ENCODE measurements at places on chromosomes 13 and 19.

- DNase-seq = no peak
Observed at GRCh38 chr13:41117869-41118268, 14.7 kb downstream of the KBTBD6 start.

GRCh38 chr19:2813235-2814160 is 6.2 kb upstream of the ZNF554 start:
- DNase-seq = no peak

DNA sequence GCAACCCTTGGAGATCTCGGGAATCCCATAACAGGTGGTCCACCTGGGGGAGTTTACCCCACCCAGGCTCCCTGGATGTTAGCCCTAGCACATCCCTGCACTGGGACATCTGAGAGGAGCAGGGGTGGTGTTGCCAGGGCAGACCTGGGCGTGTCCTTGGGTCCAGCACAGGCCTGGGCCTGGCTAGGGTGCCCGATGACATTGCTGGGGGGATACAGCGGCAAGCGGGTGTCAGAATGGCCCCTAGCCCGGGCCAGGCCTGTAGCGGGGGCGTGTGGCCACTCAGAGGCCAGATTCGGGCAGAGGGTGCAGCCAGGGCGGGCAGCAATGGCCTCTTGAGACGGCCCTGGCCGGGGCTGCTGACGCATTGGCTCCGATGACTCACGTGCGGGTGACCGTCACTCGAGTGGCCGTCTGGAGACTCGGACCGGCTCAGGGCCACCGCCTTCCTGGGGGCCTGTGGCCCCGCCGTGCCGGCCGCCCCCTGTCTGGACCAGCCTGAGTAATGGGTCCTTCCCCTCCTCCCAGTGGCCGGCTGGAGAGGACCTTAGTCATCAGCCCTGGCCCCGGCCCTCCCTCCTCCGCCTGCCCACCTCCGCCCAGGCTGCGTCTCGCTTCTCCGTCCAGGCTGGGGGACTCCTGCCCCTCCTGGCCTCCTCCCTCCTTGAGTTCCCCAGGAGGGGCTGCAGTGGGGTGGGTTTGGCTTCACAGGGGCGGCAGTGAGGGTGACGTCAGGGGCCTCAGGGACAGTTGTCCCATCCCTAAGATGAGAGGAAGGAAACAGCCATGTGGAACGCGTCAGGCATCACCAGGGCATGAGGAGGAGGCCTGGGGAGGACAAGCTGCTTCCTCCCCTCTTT is 23.2 kb upstream of the CRTC1 start:
- DNase-seq = peak; percentile 60

DNA sequence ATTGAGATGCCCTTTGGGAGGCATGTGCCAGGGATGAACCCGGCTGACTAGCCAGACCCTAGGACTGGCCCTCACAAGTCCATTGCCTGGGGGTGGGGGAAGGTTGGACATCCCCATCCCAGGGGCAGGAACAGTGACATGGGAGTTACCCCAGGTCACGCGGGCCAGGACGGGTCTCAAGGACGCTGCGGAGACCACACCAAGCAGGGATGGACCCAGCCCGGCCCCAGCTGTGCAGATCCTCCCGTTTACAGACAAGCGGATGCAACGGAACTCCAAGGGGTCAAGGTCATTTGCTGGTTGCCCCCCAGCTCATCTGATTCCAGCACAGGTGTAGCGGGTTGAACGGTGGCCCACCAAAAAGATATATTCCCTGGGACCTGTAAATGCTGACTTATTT is 20.0 kb downstream of the F2RL3 start:
- no peak for DNase-seq

DNA sequence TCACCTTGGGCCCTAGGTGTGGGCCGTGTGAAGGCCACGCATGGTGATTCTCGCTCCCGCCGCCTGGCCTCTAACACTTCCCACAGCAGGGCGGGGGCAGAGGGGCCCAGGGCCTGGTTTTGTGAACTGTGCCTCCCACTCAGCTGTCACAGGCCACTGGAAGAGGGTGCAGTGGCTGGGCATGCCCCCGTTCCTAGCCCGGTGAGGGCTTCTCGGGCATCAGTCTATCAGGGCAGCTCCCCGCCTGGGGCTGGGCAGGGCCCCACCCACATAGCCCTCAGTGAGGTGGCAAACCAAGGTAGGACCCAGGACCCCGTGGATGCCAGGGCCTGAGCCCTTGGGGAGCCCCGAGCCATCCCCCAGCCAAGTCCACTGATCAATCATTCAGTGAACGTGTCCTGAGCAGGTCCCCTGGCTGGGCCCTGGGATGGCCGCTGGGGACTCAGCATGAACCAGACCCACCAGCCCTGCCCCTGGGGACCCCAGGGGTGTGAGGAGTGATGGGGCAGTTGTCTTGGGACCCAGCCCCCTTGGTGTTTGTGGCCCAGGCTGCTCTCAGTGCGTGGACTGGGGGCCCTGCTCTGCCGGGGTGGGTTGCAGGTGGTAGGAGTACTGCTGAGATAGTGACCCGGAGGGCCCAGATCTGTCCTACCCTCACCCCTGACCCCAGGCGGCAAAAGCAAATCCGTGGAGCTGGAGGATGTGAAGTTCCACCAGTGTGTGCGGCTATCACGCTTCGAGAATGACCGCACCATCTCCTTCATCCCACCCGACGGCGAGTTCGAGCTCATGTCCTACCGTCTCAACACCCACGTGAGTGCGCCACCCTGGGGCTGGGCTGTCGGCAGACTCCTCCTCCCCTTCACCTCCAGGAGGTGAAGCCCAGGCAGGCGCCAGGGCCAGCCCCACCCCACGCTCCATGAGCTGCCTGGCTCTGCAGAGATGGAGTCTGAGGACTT is 29.4 kb downstream of the AP1M1 start:
- DNase-seq = no peak

GRCh38 chr13:70694996-70695715 is 586.9 kb upstream of the KLHL1 start:
- DNase-seq = no peak

DNA sequence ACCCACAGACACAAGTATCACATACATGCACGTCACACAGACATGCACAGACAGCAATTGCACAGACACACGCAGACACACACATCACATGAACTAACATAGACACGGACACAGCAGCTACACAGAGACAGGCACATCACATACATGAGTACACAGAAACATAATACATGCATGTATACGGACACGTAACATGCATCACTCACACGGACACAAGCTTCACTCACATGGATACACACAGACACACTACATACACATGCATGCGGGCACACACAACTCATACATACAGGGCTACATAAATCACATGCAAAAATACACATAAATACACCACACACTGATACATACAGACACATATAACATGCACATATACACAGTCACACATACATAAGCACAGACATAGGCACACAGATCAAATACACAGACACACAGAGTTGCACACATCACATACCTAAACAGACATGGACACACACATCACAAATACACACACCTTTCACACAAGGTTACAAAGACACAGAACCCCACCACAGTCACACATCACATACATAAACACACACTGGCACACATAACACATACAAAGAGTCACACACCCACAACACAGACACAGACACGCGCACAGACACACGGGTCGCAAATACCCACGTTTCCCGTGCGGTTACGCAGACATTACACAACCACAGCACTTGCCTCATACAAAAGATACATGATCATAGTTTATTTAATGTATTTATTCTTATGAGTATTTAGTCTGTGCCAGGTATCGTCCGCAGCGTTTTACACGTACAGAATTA is 1.1 kb upstream of the LMTK3 start:
- DNase-seq = no peak

DNA sequence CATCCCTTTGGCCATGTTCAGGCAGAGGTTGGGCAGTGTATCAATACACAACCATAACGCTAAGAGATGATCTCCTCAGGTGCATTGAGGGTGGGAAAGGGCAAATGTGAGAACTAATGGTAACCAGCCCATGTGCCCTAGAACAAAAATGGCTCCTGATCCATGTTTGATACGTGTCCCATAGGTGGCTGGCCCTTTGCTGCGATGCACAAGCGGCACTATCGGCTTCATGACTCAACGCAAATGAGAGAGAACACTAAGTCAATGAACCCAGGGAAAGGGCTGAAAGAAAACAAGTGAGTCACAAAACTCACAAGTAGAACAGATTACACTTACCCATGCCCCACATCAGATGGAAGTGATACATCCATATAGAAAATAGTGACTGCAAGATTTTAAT is 201.7 kb downstream of the ABCC4 start:
- no peak for DNase-seq

DNA sequence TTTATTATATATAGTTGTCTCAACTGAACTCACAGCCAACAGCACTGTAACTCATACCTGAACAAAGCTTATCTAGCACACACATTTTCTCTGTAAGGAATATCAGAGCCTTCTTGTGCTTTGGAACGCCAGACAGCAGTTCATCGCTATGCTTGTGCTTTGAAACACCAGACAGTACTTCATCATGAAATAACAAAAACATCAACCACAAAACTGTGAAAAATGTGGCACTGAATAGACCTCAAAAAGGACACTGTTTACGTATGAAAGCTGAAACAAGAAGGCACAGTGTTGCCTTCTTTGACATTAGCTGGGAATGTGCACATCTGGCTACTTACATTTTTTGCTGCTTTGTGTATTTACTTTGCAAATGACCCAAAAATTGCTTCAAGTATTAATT is 160.2 kb downstream of the PDS5B start:
- DNase-seq = no peak

All from K562 (cell line).